Testis (tissue), 5 donors: ENCODE measurements at places on chromosomes 2 and 18.

- no peak for DNase-seq
Observed at GRCh38 chr18:66048406-66048805, 297.6 kb downstream of the CDH7 start.

DNA sequence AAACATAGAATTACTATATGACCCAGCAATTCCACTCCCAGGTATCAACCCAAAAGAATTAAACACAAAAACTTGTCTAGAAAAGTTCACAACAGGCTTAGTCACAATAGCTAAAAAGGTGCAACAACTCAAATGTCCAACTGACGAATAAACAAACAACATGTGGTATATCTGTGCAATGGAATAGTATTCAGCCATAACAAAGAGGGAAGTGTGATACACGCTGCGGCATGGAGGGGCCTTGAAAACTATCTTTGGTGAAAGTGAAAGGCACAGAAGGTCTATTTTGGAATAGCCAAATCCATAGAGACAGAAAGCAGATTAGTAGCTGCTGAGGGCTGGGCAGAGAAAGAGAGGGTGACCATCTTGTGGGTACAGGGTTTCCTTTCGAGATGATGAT lies 72.1 kb downstream of the DDX1 start:
- no peak for DNase-seq

GRCh38 chr18:79511271-79511670 lies 115.5 kb downstream of the NFATC1 start:
- peak; percentile 1 for DNase-seq

GRCh38 chr2:149861034-149861433 lies 273.5 kb upstream of the MMADHC start:
- DNase-seq: no peak

DNA sequence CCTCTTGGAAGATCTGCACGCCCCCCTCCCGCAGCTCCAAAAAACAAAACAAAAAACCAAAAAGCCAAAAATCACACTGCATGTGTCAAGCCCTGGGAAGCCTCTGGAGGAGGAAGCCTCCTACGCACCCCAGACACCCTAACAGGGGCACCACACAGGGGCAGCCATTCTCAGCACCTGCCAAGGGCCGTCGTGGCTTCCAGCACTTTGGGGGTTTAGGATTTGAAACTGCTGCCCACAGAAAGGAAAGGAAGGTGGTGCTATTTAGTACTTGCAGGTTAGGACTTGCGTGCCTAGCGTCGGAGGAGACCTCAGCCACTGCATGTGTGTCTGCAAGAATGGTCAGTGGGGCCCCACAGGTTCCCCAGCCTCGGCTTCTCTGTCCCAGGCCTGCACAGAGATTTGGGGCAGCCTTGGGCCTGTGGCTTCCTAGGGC lies 419 bp upstream of the GPR55 start:
- no peak for DNase-seq

DNA sequence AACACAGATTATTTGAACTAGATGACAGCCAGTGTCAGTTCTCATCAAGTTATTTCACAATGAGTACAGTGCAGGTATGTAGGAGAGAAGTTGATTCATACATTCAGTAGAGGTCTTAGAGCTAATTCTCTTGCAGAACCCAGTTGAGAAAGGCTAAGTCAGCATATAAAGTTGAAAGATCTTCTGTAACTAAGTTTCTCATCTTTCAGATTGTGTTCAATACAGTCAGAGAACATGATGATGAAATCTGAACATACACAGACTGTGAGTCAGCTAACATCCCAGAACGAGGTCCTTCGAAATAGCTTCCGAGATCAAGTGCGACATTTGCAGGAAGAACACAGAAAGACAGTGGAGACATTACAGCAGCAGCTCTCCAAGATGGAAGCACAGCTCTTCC lies 41.9 kb upstream of the LIMS1 start:
- DNase-seq: no peak

DNA sequence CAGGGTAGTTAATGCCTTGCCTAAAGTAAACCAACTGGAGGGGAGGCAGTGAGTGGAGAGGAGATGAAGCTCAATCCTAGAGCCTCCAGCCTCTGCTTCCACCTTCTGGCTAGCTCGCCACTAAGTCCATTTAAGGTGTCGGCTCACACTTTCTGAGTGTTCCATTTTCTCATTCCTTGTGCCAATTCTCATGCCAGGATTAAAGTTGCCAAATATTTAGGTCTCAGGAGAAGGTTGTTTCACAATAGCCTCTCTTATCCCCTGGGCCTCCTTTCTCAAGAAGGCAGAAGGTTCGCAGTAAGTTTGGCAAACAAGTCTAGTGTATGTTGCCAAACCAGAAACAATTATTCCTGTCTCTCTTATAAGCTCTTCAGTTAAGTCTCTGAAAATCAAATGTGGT lies 57.2 kb downstream of the TACR1 start:
- DNase-seq: no peak

DNA sequence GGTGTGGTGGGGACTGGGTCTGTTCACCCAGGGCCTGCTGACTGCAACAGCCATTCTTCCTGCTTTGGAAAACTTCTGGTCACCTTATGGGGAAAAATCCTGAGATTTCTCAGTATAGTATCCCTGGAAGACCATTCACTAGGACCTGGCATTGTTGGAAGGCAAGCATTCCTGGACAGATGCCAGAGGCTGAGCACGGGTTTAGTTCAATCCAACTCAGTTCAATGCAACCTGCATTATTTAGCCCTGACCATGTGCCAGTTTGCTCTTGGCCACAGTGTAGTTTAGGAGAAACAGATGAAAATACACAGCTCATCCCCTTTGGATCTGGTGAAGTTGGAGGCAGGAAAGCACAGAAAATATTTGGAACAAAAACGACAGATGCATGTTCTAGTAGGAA lies 95.9 kb downstream of the LPIN1 start:
- DNase-seq: no peak

GRCh38 chr2:77296791-77297190 lies 225.4 kb downstream of the LRRTM4 start:
- DNase-seq: no peak

DNA sequence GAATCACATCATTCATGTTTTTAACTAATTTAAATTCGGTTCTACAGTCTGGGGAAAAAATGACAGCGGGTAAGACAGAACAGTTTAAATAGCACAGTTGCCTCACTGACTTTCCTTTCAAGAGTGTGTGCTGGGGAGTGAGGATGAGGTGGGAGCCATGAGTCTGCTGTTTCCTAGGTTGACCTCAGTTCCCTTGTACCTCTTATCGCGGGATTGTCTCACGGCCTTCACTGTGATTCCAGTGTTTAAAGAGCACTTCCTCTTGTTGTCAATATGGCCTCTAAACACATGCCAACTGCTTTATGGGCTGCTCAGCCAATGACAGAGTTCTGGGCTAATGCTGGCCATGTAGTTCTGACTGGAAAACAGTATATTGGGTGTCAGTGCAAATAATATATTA lies 41.6 kb upstream of the ALMS1 start:
- DNase-seq: no peak

DNA sequence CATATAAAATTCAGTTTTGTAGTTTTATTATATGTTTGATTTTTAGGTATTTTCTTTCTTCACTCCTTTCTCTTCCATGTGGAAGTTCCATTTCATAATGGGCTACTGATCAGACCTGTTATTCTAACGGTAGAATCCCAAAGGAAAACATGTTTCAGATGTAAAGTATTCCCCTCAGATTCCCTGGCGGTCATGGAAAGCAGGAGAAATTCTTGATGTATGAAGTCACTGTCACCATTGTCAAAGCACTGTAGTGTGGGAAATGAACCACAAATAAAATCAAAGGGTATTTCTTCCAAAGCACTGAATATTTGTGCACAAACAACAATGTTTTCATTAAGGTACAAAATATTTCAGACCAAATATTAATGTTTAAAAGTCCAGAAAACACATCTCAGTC lies 237.3 kb upstream of the KLHL14 start:
- DNase-seq: no peak

DNA sequence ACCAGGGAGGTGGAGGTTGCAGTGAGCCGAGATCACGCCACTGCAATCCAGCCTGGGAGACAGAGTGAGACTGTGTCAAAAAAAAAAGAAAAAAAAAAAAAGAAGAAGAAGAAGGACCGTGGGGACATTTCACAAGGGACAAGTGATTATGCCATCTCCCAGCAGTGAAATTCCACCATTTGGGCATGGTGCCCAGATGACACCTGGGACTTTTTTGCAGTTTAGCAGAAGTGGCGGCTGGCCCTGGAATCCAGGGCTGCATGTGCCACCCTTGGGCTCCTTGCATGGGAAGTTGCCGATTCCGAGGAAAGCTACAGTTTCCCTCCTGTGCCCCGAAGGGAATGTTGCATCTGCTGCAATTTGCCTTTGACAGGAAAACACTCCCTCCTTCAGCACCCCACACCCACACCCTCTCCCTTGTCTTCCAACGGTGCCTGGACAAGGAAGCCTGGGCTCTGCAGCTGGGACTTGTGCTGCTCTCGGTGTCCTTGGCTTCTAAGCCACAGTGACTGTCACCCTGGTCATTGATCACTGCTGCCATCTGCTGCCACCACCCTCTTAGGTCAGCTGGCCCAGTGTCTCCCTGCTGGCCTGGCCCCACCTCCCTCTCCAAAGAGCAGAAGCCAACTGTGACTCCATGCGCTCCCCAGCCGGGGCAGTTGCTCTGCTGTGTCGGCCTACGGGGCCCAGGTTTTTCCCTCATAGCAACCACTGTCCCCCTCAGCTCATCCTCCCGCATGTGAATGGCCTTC lies 56.4 kb upstream of the LRRC30 start:
- DNase-seq: peak; percentile 92

GRCh38 chr18:22604390-22604985 lies 186.8 kb upstream of the CTAGE1 start:
- no peak for DNase-seq

DNA sequence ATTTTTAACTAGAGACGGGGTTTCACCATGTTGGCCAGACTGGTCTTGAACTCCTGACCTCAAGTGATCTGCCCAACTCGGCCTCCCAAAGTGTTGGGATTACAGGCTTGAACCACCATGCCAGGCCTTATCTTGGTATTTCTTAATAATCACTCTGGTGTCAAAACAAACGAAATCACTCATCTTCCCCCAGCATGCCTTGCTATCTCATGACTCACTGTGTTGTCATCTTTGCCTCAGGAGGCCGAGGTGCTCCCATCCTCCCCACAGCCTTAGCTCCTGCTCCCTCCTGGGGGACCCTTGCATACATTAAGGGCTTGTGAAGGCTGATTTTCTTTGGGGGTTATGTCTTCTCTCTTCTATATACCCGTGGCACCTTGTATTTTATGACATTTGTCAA lies 250.1 kb upstream of the DPP10 start:
- DNase-seq: no peak

GRCh38 chr2:228866781-228867180 lies 404.3 kb downstream of the PID1 start:
- DNase-seq: no peak

GRCh38 chr2:207905546-207905945 lies 119.8 kb downstream of the PLEKHM3 start:
- no peak for DNase-seq

DNA sequence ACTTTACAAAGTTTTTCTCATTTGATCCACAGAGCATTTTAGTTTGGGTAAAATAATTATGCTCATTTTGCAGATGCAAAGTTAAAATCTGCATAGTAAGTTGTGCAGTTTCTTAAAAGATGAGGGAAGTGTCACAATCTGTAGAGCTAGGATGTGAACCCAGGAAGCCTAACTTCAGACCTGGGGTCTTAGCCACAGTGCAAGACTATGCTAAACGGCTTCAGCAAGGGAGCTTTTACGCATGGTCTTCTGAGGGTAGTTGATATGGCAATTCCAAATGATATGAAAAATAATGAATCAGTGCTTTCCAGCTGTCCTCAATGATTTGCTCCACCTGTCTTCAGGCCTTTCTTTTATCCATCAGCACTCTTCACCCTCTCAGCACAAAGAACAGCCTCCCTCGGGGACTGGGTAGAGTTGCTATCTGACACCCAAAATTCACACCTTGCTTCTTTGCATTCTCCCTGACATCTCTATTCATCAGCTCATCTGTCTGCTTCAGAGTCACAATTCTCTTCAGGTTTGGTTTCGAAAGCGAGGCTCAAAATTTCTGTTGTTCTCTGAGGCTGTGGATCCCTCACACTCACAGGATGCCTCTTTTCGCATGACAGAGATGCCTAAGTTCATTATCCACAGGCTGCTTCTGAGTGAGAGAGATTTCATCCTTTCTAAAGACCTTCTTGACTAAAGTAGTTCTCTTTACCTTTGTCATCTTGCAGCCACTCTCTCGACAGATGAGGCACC lies 302.5 kb downstream of the NRXN1 start:
- DNase-seq: no peak

DNA sequence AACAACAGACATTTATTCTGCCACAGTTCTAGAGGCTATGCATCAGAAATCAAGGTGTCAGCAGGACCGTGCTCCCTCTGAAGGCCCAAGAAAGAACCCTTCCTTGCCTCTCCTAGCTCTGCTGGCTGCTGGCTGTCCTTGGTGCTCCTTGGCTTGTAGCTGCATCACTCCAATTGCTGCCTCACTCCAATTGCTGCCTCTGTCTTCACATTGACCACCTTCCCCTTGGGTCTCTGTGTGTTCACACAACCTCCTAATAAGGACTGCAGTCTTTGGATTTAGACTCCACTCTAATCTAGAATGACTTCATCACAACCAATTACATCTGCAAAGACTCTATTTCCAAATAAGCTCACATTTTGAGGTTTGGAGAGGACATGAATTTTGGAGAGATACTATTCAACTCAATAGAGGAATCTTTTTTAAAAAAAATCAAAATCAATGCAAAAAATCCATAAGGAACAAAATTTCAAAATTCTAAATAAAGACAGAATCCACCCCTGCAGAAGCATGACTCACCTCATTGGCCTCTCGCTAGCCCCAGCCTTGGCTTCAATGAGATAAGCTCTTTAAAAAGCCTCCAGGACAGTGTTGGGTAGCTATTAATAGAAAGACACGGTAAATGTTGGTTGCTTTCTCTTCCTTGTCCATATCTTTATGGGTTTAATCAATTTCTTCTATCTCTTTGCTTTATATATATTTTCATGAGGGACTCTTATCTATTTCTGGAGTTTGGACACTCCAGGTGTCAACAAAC lies 267.6 kb upstream of the MGAT5 start:
- no peak for DNase-seq

DNA sequence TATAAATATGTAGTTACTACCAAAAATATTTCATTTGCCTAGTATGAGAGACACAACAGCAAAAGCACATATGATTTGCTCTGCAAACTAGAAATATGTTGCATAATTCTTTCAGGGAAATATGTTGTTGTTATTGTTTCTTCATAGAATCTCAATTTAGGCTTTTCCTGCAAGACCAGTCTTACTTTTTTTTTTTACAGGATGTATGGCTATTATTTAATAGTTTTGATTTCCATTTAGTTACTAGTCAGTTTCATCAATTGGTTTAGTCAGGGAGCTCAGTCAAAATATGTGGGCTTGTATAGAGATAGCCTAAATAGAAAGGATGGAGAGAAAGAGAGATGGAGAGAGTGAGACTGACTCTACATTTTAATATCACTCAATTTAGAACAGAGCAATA lies 6.1 kb downstream of the LRP1B start:
- no peak for DNase-seq

- no peak for DNase-seq
Observed at GRCh38 chr2:239548965-239549595, 148.3 kb upstream of the HDAC4 start.
